ENCODE measurements at places on chromosomes 2 and 18.

DNA sequence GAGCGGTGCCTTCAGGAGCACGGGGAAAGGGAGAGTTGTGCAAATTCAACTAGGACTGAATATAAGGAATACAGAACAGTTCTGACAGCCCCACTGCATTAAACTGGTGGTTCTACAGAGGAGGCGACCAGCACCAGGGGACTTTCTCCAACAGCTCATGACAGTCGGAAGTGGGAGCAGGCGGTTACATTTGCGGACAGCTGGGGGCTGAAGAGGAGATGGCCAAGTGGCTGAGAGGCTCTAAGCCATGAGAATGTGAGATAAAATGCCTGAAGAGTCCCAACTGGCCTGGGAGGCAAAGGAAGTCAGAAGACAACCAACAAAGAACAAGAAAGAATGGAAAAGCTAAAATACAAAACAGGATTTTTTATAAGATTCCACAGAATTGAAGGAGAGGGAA is 141.3 kb downstream of the L3MBTL4 start:
- DNase-seq: no peak

DNA sequence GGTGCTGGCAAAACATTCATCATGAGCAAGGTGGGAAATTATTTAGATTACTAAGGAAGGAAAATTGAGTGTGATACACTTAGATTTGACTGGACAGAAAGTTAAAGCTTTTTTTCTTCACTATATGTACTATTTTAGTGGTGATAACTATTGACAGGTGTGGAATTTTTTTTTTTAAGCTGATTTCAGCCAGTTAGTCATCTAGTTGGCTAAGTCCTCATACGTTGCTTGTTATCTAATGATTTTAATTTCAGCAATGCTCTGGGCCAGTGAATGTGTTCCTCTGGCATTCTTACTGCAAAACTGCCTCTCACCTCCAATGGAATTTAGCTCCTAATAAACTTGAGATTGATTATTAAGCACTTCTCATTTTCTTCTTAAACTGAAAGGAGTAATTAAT is 1223.2 kb upstream of the ACVR2A start:
- no peak for DNase-seq

DNA sequence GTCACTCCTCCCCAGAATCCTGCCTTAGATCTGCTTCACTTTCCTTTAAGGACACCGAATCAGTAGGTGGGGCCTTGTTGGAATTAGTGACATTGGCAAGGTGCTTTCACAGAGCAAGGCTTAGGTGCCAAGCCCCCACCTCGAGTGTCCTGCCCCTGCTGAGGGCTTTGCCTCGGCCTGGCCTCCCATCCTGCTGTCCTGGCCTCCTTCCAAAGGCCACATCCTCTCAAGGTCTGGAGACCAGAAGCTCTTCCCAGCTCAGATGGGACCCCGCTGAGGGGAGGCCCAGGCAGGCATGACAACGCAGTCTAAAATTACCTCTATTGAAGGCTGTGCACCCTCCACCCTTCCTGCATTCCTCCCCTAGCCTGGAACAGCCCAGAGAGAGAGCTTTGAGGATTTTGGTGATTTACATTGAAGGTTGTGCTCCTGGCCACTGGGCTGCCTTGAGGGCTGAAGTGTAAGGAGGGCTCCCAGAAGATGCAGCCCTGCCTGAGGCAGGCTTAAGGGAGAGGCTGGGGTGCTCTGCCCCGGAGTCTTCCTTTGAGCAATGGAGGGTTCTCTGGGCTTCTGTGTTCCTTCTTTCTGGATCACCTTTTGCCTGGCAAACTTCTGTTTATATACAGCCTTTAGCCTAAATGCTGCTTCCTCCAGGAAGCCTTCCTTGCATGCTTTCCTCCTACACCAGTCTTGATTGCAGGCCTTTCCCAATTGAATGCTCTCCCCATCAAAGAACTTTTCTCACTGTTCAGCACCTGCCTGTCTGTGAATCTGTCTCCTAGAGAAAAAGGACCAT is 154.4 kb downstream of the DDX1 start:
- DNase-seq: no peak

DNA sequence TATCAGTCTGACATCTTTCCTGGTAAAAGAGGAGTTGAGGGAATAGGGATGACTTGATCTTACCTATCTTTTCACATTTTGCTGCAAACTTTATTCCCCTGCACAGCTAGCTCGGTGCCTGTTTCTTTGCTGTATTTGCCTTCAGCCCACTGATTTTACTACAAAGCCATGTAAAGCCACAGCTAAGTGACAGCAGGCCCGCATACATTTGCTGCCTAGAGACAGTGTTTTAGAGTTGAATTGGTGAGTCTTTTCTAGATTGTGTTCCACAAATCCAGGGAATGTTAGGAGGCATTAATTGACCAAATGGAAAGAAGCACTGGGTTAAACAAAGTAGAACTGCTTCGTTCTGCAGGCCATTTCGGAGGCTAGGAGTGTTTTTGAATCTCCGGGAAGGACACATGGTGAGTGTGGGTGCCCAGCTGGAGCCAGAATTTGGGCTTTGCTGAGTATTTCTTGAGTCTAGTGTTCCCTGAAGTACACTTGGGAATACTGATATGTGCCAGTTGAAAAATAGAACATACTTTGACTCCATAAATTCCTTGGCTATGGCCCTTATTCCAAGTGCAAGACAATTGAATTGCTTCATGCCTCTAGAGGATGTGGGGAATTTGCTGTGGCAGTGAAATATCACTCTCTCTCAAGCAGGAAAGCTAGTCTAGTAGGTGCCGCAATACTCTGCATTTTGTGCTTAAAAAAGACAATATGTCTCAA is 329.8 kb downstream of the PTPRM start:
- no peak for DNase-seq

DNA sequence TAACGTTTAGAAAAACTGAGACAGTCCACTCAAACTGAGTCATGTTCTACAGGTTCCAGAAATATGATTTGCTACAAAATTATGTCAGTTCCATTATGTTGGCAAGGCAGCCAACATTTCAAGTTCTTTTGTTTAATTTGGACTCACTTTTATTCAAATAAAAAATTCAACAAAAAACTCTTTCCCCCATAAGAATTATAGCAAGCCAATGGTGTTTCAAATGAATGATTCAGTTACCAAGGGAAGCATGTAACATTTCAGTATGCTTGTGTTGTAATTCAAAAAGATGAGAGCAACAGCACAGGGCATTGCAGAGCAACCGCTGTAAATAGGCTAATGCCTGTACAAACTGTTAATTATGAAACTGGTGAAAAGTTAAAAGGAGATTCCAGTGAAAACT is 140.8 kb downstream of the FIGN start:
- DNase-seq: no peak

DNA sequence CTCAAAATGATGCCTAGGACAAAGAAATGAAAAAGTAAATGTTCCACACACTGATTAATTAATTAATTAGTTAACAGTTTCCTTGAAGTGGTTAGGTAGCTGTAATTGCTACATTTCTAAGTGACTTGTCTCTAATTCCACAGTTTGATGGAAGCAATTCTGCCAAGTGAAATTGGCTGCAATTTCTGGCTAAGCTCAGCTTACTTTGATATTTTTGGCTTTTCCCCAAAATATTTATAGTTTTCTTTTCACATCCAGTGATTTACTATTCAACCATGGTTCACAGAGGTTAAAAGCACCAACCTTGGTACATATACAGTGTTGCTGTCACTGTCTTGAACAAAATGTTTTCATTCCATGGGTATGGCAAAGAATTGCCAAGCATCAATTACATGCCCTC is 459.5 kb upstream of the CDH20 start:
- DNase-seq: no peak

Data from iPS-NIHi11 (cell line).